ENCODE measurements at places on chromosomes 5 and 9.

- no peak for DNase-seq
These were observed 80.9 kb downstream of the GADD45G start for GRCh38 chr9:89685698-89686097.

- no peak for DNase-seq
These were observed 226.6 kb downstream of the CD180 start for GRCh38 chr5:66969963-66970362.

DNA sequence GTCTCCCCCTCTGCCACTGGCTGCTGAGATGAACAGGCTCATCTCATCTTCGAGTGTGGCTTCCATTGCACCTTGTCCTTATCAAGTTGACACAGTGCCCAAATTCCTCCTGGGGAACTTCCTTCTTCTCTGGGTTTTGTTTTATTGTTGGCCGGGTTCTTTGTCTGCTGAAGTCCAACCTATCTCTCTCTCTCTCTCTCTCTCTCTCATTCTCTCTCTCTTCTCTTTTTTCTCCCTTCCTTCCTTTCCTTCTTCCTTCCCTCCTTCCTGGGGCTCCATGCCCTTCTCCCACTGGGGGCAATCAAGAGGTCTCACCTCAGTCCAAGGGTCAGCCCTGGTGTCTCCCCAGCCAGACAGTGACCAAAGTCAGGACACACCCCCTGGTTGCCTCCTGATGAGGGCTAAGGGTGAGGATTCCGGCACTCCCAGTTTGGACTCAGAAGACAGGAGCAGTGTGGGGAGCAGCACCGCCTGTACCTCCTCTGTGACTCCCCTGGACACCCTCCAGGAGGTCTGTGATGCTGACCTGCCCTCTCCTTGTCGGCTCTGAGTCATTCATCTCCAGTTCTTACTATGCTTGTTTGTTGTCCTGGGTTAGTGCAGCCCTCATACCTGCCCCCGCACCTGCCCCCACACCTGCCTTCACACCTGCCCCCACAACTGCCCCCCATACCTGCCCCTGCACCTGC lies 30.7 kb downstream of the KCNT1 start:
- no peak for DNase-seq

DNA sequence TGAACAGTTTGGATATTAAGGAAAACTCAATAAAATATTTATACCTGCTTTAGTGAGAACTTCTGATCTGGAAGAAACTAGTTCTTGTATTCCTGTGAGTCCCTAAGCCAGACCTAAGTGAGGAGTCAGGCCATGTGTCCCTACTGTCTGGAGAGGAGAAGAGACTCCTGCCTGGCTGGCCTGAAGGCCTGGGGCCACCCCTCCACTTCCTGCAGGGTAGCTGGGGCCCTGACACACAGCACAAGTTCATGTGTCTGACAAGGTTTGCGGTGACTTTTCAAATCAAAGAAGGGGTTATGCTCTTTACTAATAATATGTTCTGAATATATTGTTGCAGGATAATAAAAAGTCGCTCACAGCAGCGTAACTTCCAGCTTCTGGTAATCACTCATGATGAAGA lies 16.1 kb upstream of the IL13 start:
- DNase-seq = no peak

DNA sequence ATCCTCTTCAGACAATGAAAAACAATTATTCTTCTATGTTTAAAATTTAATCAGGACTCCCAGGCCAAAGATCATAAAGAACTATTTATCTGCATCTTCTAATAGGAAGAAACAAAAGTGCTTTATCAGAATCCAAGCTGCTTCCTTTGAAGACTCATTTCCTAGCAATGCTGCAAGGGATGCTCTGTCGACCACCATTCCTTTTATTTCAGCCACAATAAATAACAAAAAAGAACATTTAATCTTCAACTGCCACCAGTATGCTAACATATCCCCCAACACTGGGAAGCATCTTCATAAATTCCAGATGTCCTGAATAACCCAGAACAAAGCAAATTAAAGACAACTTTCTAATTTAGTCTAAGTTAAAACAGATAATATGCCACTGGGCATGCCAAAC lies 68.7 kb downstream of the PKD2L2 start:
- DNase-seq = no peak

DNA sequence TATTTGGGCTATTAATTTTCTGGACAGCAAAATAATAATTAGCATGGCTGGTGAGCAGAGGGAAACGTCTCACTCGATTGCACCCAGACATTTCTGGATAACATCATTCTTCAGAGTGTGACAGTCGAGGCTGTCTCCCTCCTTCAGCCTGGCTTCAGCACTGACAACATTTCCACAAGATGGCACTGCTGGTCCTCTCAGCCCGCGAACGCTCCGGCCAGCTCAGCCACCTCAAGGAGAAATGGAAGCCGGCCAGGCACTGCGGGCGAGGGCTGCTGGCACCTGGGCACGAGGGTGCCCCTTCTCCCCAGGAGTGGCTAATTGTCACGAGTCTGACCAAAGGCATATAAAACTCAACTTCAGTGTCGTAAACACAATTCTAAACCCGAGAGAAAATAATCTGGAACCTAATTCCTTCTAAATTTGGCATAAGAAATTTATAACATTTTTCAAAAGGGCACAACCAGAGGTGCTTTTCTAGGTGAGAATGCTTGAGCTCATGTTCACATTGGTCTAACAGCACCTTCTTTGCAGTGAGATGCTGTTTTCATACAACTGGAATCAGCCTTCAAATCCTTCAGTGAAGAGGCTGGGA lies 65.9 kb downstream of the DAP start:
- no peak for DNase-seq

DNA sequence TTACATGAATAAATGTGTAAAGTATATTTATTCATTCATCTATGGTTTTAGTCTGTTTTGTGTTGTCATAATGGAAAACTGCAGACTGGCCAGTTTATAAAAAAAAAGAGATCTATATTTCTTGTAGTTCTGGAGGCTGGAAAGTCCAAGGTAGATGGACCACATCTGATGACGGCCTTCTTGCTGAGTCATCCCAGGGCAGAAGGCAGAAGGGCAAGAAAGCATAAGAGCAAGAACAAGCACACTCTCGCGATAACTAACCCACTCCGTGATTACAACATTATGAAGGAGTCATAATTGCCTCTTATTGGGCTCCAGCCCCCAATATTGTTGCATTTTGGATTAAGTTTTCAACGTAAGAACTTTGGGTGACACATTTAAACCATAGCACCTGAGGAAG lies 180.4 kb upstream of the DAB2 start:
- no peak for DNase-seq

GRCh38 chr9:79184831-79185230 lies 386.9 kb upstream of the TLE4 start:
- DNase-seq = no peak

- DNase-seq = no peak
These were observed 116.6 kb upstream of the DPYSL3 start for GRCh38 chr5:147626464-147626863.

DNA sequence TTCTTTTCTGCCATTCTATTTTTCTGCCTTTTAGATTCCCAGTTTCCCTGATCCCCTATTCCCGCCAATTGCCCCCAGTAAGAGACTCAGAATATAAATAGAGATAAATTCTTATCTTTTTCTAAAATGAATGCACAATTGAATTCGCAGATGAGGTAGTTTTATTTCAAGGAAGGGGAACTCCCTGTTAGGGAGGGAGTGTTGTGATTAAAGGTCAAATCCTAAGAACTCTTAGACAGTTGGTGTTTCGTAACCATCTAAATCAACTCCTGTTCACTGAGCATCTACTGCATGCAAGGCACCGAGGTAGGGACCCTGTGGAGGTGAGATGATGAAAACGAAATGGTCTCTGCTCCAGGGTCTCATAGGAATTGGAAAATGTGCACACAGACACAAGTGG lies 7.7 kb upstream of the MAP3K1 start:
- DNase-seq = no peak

GRCh38 chr9:15357050-15357653 lies 50.1 kb upstream of the TTC39B start:
- no peak for DNase-seq

GRCh38 chr5:9440517-9440916 lies 105.4 kb downstream of the SEMA5A start:
- DNase-seq = no peak

DNA sequence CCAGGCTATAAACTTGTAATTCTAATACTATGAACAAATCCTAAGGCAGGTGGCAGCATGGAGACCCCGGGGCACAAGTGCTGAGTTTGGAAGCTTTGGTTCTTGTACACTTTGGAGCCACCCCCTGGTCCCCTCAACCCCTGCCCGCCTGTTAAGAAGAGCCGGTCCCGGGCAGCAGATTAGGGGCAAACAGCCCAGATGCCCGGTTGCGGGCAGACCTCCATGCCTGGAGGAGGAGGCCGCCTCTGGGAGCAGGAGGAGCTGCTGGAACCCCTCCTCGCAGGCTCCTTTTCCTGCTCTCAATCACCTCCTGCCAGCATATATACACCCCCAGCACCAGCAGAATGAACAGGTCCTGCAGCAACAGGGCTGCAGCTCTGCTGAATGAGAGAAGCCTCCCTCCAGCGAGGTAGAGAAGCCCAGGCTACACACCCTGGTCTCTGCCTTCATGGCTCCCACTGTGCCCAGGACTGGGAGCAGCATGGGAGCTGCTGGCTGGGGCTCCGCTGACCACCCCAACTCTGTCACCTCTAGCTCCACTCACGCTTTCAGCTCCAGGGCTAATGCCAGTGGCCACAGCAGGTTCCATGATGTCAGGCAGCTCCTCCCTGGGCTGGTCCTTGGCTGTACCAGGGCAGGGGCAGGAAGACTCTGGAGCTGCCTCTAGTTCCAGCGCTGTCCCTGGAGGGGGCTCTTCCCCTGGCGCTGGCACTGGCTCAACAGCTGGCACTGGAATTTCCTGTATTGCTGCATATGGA lies 1713.5 kb upstream of the ACO1 start:
- DNase-seq = no peak

DNA sequence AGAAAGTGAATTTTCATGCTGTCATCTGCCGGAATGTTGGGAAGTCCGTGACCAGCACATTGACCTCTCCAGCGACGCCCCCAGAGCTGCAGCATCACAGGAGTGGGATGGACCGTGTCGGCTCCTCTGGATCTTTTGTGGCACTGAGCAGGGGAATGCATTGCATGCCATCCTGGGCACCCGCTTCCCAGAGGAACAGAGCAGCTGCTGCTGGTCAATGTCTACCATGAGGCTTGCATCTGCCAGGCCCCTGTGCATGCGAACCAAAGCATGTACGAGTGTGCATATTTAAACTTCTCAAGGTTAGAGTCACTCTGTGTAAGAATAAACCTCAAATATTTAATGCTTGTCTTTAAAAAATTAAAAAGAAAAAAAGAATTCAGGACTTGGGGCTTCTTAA lies 414.8 kb downstream of the GADD45G start:
- no peak for DNase-seq

DNA sequence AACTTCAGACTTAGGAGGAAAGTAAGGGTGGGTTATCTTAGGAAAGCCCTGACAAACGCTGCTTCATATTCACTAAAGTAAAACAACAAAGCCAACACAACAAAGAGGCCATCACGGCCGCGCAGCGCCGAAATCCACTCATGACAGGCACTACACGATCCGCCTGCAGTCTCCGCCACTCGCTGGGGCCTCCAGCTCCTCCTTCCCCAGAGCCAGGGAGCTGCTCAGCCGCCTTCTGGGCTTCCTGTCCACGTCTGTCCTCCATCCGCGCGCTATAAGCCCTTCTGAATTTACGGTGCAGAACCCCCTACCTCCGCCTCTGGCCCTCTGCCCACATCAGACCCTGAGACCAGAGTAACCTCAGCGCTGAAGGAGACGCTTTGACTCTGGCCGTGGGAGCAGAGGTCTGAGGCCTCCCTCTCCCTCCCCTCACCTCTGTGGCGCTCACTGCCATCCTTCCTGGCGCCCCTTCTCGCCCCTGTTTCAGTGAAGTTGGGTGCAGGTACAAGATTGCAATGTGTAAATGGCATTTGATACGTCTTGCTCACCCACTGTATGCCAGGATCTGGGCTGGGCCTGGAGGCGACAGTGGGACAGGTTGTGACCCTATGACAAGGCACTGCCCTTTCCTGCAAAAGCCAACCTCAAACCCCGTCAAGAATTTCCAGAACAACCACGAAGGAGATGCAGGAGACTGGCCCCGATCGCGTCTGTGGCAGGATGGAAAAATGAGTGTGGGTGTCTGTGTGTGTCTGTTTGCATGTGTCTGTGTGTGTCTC lies 74.9 kb upstream of the PHYKPL start:
- peak; percentile 58 for DNase-seq

GRCh38 chr9:27310582-27310981 lies 13.6 kb upstream of the EQTN start:
- DNase-seq = no peak

DNA sequence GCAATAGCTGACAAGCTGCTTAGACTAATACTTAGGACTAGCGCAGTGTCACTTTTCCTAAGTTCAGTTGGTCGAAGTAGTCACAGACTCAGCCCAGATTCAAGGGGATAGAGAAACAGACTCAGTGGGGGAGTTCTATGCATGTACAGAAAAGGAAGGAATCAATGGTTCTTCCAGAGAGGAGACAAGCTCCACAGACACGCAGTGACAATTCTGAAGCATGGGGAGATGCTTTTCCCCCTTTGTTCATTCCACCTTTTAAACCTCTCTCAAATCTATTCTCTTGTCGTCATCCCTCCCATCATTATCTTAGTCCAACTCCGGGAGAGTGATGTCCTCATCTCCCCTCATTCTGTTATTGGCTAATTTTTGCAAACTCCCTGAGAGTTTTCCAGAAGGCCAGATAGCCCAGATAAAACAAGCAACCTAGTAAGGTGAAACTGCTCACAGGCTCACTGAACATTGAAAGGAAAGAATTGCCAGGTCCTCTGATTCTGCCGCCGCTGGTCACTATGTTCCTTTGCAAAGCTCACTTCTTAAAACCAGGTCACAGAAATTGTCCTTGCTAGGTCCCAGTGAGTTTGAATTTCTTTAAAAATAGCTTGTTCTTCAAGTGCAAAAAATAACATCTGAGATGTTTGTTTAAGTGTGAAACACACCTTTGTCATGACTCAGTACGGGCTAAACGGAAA lies 13.4 kb upstream of the STRBP start:
- no peak for DNase-seq

DNA sequence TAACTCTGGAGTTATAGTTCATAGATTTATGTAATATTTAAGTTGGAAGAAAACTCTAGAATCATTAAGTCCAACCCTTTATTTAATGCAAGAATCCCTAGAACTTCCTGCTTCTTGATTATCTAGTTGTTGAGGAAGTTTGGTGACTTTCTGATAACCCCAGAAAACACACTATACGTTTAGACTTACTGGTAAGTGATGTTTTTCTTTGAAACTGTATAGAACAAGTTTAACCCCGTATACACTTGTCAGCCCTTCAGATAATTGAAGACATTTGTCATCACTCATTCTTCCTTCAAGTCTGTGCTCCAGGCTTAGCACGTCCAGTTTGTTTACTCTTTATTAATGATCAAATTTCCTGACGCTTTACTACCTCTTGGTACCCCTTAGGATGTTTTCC lies 9.0 kb downstream of the NDUFS4 start:
- no peak for DNase-seq

DNA sequence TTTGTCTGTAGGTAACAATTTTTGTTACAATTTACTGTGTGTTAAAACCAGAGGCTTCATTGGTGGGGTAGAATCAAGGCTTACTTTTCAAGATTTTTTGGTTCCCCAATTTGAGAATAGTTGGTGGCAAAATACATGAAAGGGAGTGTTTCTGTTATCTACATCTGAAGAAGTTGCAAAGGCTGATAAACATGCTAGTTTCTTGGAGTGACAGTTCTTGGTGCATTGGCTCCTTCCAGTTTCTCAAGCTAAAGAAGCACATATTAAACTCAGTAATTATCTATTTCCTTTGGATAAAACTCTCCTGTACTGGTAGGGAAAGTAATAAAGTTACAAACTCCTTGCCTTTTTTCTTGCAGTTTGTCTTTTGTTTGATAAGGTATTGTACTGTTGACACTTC lies 5.9 kb downstream of the MACIR start:
- DNase-seq = no peak

- no peak for DNase-seq
These were observed 561.3 kb upstream of the WWC1 start for GRCh38 chr5:167730121-167730520.

Measured in coronary artery (tissue), 2 donors.